ENCODE measurements at places on chromosomes 6 and 20.

GRCh38 chr6:75791881-75792280 lies 42.8 kb downstream of the MYO6 start:
- DNase-seq, result no peak

DNA sequence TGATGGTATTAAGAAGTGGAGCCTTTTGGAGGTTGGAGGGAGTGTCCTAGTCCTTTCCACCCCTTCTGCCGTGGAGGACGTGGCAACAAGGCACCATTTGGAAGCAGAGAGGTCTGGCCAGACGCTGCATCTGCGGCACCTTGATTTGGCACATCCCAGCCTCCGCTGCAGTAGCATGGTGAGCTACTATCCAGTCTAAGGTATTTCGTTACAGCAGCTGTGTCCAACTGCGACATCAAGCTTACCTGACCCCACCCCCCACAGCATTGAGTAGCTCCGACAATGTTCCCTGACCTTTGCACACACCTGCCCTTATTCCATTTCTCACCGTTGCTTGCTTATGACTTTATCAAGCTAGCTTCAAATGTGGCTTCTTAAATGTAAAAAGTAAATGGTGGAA lies 29.8 kb upstream of the SYNJ2 start:
- DNase-seq, result no peak

- DNase-seq, result no peak
Observed at GRCh38 chr6:41672816-41673703, 34.8 kb downstream of the MDFI start.

DNA sequence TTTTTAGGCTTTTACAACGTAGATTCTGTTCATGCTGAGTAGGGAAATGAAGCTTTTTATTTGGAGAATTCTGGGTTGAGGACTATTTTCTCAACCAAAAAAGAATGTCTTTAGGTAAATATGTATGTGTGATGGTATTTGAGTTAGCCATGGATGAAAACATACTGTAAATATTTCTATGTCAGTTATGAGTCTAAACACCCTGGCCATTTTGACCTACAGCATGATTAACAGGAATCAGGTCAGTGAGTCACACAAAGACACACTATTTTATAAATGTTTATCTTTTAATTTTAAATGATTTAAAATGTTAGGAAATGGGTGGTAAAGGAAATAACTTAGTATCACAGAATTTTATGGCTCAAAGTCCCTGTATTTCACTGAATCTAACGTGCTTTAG lies 851.7 kb upstream of the MAP3K7 start:
- no peak for DNase-seq

GRCh38 chr20:40797425-40797824 lies 108.4 kb upstream of the MAFB start:
- no peak for DNase-seq

GRCh38 chr6:169921217-169921616 lies 169.8 kb downstream of the ERMARD start:
- DNase-seq, result no peak

GRCh38 chr6:142842418-142843261 lies 102.3 kb downstream of the HIVEP2 start:
- DNase-seq, result no peak

DNA sequence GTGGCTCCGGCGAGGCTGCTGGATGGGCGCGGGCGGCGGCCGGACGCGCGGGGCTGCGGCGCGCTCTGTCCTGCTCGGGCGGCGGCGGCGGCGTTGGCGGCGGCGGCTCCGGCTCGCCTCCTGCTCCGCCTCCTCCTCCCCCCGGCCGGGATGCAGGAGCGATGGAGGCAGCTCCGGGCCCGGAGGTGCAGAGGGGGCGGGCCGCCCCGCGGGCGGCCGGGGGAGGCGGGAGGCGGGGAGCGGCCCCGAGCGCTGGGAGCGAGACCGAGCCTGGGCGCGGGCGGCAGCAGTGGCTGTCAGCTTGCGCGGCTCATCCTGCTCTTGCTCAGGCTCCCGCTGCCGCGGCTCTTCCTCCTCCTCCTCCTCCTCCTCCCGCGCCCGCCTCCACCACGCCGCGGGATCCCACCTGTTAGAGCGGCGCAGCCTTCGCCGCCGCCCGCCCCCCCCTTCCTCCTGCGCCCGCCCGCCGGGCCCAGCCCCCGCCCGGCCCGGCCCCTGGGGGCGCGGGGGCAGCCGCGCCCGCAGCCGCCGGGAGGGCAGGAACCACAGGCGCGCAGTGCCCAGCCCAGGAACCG lies at the start of gene NOL4L:
NOL4L (minus strand) TSS at position 323 of the 575 bp plus-strand sequence. CDS start 443 bp downstream, outside the sequence.
- no peak for DNase-seq

DNA sequence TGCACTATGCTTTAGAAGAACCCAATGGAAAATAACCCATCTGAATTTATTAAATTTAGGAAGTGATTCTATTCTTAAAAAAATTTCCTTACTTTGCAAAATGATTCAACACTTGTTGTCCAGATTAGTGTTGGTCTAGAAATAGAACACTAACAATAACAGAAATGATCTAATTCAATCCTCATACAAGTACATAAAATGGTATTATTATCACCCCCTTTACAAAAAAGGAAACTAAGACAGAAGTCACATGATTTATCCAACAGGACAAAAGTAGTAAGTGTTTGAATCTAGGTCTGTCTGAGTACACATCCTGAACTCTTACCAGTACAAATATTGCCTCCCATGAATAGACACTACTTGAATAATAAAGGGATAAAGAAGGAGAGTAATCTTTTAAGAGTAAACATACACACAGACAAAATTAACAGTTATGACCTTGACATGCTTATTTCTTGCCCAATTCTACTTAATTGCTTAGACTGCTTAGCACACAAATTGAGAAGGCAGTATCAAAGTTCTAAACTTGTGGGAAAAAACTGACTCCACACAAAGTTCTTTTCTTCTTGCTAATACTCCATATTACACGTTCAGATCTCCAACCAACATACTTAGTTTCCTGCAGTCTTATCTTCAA lies 195.4 kb upstream of the RUNX2 start:
- DNase-seq, result no peak

GRCh38 chr20:60055740-60056139 lies 97.5 kb downstream of the CDH26 start:
- DNase-seq, result no peak

- no peak for DNase-seq
Observed at GRCh38 chr6:164749221-164750064, 560.0 kb downstream of the C6orf118 start.

- no peak for DNase-seq
Observed at GRCh38 chr6:37987018-37987417, 167.5 kb downstream of the ZFAND3 start.

DNA sequence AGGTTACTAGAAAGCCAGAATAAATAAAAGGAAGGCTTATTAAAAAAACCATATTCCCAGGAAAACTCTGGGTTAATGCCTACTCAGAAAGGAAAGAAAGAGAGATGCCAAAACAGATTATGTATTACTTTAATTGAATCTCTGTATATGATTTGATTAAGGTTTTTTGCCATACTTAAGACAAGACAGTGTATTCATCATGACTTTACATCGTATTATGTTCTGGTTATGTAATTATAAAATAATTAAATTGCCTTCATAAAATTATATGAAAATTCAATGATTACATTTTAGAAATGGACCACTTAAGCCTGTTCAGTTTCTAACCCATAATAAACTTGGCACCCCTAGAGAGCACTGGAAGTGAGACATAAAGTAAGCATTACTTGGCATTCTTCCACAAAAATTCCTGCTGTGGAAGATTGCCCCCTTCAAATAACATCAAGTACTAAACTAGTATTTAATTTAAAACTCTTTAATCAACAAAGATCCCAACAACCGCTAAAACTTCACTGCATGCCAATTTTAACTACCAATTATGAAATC lies 20.8 kb upstream of the IBTK start:
- DNase-seq, result no peak

DNA sequence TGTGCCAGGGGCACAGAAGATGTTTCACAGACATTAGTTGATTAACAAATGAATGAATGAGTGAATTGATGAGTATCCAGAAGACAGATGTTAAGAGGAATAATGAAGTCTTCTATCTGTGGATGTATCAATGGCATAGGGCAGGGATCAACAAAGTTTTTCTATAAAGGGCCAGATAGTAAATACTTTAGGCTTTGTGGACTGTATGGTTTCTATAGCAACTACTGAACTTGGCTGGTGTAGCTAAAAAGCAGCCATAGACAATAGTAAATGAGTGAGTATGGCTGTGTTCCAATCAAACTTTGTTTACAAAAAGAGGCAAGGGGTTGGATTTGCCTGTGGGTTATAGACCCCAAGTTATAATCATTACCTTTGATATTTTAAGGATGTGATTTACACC lies 144.0 kb downstream of the PRL start:
- no peak for DNase-seq

DNA sequence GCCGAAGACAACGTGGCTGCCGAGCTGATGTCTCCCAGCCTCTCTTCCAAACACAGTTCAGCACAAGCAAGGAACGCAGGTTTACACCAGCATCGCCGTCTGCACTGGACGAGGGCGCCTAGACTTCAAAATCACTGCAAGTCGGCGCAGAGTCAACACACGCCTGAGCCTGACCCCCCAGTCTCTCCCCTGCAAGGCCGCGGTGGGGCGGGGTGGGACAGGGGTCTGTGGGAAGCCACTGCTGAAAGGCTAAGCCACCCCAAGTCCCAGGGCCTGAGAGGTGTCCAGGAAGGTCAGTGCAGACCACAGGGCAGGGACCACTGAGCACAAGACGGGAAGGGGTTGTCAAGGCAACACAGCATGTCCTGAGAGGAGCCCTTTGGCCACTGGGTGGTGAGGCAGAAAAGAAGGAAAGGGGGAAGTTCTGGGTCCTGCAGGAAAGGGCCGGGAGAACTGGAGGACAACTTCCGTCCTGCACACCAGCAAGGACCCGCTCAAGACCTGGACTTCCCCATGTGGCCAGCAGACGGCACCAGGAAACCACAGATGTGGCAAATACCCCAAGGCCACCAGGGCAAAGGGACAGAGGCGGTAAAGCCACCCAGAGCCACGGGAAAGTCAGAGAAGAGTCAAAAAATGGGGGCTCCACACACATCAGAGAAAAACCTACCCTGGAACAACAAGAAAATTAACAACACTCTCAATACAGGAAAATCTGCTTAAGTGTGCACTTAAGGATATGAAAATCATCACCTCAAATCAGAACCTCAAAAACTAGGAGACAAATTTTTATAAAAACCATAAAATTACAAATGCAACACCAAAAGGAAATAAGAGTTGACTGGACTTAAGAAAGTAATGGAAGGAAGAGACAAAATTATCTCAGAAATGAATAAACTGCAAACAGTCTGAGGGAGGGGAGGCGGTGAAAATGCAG lies 84.8 kb downstream of the TAF4 start:
- no peak for DNase-seq

GRCh38 chr6:128557081-128557480 lies 36.7 kb upstream of the PTPRK start:
- no peak for DNase-seq

- DNase-seq, result no peak
Observed at GRCh38 chr6:73580247-73581149, 59.7 kb upstream of the EEF1A1 start.

GRCh38 chr20:51428401-51429143 lies 113.9 kb downstream of the NFATC2 start:
- DNase-seq, result no peak

DNA sequence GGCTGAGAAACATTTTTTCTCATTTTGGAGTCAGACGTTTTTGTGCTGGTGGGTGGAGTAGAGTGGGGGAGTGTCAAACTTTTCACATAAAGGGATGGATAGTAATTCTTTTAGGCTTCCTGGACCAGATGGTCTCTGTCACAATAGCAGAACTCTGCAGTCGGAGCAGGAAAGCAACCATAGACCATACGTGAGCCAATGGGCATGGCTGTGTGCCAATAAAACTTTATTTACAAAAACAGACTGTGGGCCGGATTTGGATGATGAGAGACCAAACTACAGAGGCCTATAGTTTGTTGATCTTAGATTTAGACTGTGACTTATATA lies 70.8 kb upstream of the SLC22A23 start:
- DNase-seq, result no peak

DNA sequence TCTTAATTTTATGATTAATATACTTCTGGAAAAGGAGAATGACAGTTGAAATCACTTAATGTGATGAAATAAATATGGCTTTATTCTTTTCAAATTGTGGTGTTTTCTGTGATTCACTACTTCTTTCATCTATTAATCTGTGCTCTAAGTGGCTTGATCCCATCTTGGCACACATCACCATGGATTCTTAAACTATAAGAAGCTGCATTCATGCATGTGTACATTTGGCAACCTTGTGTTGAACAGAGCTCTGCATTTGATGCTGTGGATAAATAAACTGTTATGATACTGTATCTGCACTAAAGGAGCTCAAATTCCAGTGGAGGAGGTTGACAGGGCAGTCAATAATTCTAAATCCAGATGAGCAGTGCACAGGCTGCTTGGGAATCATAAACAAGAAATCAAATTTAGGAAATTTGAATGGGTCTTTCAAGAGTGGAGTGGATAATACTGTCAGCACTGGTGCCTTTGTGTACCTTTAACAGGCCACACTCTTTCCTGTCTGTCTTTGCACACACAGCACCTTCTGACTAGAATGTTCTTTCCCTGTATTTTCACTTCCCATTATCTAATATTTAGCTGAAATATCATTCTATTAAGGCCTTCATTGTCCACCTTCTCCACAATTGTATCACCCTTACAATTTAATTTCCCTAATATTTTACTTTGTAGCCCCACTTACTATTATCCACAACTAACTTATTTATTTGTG lies 252.9 kb downstream of the GRM1 start:
- DNase-seq, result no peak

GRCh38 chr6:35370785-35371493 lies 28.6 kb downstream of the PPARD start:
- DNase-seq, result no peak

DNA sequence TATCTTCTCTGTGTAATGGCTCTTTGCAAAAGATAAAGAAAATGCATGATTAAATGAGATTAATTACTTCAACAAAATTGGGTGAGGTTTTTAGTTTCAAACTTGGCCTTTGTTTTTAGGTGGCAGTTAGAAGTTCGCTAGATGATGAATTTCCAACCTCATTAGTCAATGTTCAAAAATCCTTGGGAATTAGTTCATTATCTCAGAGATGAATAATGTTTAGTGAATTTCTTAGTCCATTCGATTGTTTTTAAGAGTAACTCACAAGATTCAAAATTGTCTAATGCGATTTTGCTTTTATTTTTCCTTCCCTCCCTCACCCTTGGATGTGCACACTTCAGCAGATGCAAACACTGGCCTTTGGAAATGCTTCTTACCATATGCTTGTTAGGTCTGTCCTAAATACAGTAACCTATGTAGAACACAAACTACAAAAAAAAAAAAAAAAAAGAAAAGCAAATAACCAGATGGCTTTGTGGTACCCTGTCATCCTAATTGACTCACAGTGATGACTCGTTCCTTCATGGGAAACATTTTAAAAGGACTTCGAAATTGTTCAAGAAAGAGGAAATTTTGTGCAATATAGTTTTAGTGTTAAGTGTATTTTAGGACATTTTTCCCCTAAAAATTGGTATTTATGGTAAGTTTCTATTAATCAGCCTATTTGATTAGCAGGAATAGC lies 66.7 kb downstream of the FAM229B start:
- DNase-seq, result no peak

DNA sequence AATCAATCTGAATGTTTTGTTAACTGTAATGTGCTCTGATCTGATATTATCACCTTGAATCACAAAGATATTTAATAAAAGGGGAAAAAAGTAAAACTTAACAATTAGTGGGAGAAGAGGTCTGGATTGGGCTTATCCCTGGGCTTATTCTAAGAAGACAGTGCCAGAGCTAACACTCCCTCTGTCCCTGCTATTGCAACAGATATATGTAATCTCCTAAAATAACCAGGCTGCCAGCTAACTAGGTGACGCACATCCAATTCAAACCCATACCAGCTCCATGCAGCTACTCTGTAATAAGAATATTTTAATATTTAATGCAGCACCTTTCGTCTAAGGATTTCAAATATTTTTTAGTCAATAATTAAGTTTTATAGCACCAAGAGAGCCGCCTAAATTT lies 330.1 kb upstream of the MARCKS start:
- DNase-seq, result no peak

- DNase-seq, result no peak
Observed at GRCh38 chr20:46967646-46968045, 73.0 kb downstream of the EYA2 start.
